ENCODE measurements at places on chromosomes 5 and 9.

GRCh38 chr5:127586066-127586770 lies 62.7 kb upstream of the CTXN3 start:
- no peak for DNase-seq

- DNase-seq, result no peak
Observed at GRCh38 chr5:82359272-82359671, 81.1 kb upstream of the RPS23 start.

- DNase-seq, result no peak
Observed at GRCh38 chr5:168327994-168328393, 36.5 kb downstream of the WWC1 start.

DNA sequence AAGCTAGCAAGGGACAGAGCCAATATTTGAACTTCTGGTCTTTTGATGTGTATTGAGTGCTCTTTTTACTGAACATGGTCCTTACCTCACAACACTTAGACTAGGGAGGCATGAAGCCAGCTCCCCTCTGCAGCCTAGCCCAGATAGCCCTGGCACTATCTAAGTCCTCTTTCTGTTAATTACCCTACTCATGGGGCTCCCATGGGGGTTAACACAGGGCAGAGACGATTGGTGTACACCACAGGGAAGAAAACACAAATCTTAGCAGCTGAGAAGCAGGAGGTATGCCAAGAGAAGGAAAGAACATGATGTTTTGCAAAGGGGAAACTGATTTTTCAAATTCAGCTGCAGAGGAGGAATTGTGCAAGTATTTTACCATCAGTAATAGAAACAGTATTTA lies 383.8 kb downstream of the TMEM232 start:
- no peak for DNase-seq

GRCh38 chr9:28820741-28821140 lies 1247.5 kb upstream of the C9orf72 start:
- DNase-seq, result no peak

DNA sequence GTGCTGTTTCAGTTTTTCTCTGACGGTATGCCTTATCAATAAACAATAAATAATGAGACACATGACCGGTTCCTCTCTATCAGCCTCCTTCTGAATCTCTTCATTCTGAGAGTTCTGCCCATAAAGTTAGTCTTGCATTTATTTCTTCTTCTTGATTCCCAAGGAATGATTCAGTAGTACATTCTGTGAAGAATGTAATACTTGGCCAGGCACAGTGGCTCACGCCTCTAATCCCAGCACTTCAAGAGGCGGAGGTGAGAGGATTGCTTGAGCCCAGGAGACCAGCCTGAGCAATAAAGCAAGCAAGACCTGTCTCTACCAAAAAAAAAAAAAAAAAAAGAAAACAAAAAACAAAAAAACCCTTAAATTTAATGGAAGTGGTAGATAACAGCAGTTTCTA lies 53.9 kb downstream of the PAM start:
- DNase-seq, result no peak

DNA sequence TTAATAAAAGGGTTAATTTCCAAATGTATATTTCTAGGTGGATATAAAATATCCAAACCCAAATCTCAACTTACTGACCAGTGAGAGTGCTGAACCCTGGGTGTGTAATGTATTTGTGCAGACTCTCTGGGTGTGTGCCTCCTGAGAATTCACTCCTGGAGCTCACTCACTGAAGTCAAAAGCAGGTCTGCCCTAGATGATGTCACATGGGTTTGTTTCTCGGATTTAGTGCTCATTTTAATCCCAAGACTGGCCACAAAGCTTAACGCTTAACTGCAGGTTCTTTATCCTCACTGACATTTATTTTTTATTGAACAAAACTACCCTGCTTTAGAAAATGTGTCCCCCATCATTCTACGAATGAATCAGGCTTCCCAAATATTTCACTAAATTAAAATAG lies 179.4 kb downstream of the PPP2R2B start:
- peak; percentile 48 for DNase-seq

GRCh38 chr9:114688379-114688778 lies 6.4 kb upstream of the TEX48 start:
- DNase-seq, result no peak

- DNase-seq, result no peak
Observed at GRCh38 chr5:109167586-109167985, 242.2 kb downstream of the PJA2 start.

- DNase-seq, result no peak
Observed at GRCh38 chr9:86684148-86684547, 263.2 kb downstream of the GAS1 start.

- DNase-seq, result no peak
Observed at GRCh38 chr9:21982861-21983560, 11.2 kb downstream of the CDKN2A start.

DNA sequence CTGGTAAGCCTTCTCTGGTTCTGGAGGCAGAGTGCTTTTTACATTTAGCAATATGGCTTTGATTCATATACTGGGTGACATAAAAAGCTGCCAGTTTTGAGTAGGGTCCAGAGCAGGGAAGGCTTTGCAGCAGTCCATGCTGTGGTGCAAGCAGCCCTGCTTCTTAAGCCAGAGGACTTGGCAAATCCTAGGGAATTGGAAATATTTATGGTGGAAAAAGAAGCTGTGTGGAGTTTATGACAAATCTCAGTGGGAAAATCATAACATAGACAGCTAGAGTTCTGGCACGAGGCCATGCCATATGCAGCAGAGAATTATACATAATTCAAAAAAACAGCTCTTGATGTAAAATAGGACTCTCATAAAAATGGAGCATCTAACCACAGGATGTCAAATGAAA lies 536.4 kb downstream of the RASEF start:
- no peak for DNase-seq

DNA sequence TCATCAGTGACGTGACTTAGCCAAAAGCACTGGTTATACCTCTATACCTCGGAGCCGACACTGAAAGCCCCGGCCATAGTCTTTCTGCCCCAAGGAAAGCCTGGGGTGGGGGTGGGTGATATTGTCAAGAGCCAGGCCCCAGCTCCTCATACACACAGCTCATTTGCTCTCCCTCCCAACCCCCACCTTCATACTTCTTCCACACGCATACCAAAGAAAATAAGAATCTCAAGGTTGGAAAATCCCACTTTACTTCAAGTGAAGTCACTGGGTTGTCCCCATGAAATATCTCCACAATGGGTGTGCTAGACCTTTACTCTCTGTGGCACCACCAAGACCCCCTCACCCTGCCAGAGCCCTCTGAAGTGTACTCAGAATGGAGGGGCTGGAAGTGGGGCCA lies 27.1 kb upstream of the MGAT1 start:
- no peak for DNase-seq

GRCh38 chr5:90637731-90638130 lies 79.1 kb downstream of the ADGRV1 start:
- no peak for DNase-seq

GRCh38 chr9:97695995-97696802 lies 941 bp downstream of the XPA start:
- DNase-seq, result no peak

- DNase-seq, result no peak
Observed at GRCh38 chr5:138159666-138160065, 18.8 kb downstream of the BRD8 start.

- DNase-seq, result no peak
Observed at GRCh38 chr5:37304888-37305287, 55.7 kb upstream of the CPLANE1 start.

- DNase-seq, result no peak
Observed at GRCh38 chr5:108118813-108119514, 262.9 kb downstream of the FBXL17 start.

DNA sequence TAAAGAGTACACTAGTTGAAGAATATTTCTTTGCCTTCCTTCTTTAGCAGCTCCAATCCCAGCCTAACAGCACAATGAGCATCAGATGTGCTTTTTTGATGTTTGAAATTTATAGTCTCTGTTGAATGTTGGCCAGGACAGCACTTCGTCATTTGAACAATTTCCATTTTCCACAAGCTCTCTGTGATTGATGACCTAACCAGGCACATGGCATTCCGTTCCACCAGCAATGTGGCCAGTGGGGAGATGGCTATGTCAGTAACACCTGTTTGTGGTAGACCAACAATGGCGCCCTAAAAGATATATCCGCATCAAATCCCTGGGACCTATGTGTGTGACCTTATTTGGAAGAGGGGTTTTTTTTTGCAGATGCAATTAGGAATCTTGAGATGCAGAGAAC lies 66.8 kb downstream of the PALM2AKAP2 start:
- no peak for DNase-seq

DNA sequence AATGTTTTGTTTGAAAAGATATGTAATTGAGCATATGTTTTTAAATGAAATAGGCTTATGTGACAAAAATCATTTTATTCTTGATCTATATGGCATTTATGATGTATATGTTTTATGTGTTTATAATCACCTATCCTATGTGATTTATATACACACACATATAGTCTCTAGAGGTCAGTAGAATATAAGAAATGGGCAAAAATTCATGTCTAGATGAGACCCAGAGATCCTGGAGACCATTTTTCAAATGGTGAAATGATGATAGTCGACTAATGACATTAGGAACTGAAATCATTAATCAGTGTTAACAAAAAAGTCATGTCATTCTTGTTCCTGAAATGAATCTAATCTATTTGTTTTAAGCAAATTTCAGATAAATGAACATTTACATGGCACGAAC lies 709.2 kb upstream of the WWC1 start:
- no peak for DNase-seq

- no peak for DNase-seq
Observed at GRCh38 chr9:98108531-98109031, 10.4 kb downstream of the TRIM14 start.

- no peak for DNase-seq
Observed at GRCh38 chr5:89457411-89458331, 574.7 kb upstream of the MEF2C start.

- DNase-seq, result no peak
Observed at GRCh38 chr5:138536665-138537315, 6.2 kb downstream of the ETF1 start.

- DNase-seq, result no peak
Observed at GRCh38 chr9:437574-438001, 222.9 kb downstream of the DOCK8 start.

DNA sequence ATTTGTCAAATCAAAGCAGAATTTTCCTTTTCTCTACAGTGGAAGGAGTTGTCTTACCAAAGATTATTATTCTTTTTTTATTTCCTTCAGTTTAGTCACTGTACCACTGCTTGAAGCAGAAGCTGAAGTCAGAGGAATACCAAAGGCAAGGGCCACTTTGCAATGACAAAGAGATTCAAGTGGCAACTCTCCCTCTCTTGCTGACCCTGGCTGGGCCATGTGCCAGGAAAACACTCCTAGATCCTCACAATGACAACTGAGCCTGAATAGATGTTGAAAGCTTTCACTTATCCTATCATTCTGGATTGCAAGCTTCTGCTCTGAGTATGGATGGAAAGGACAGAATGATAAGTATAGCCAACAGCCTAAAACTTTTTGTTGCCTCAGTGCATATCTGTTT lies 618.3 kb downstream of the NR2F1-AS1 start:
- peak; percentile 33 for DNase-seq

DNA sequence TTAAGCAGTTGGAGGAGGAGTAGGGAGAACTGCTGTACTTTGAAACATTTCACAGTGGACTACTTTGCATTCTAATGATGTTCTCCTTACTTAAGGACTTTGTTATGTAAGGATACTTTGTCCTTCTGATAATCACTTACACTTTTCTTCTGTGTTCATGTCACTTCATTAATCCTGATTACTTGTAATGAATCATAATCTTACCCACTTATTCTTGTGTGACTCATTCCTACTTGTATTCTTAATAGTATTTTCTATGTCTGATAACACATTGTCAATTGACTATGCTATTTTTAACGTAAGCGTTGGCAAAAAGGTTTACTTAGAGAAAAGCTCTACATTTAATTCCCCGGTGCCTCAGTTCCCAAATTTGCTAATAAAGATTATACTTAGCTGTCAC lies 63.8 kb downstream of the GHR start:
- DNase-seq, result no peak

GRCh38 chr9:130741831-130742449 lies 48.4 kb downstream of the EXOSC2 start:
- no peak for DNase-seq

GRCh38 chr9:4228606-4229005 lies 71.3 kb downstream of the GLIS3 start:
- DNase-seq, result no peak

- no peak for DNase-seq
Observed at GRCh38 chr9:111839987-111840386, 45.2 kb upstream of the SHOC1 start.

GRCh38 chr5:89849830-89850512 lies 559.6 kb downstream of the CETN3 start:
- no peak for DNase-seq

DNA sequence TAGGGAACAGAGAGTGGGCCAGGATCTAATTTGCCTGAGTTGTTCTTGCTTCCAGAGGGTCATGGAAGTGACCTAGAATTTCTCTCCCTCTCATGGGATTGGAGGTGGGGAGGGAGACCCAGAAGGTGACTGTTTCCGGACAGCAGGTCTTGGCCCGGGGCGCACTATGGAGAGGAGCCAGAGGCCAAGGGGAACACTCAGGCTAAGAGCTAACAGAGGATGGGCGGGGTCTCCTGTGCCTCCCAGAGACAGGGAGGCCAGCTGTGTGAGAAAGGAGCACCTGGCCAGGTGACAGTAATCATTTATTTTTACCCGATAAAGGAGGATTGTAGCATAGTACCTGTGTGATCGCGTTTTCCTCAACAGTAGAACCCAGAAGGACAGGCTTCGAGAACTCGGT lies 50.9 kb upstream of the ANKH start:
- no peak for DNase-seq

GRCh38 chr5:109335114-109335513 lies 74.7 kb downstream of the PJA2 start:
- no peak for DNase-seq

- no peak for DNase-seq
Observed at GRCh38 chr5:111211341-111211740, 12.8 kb upstream of the CAMK4 start.

DNA sequence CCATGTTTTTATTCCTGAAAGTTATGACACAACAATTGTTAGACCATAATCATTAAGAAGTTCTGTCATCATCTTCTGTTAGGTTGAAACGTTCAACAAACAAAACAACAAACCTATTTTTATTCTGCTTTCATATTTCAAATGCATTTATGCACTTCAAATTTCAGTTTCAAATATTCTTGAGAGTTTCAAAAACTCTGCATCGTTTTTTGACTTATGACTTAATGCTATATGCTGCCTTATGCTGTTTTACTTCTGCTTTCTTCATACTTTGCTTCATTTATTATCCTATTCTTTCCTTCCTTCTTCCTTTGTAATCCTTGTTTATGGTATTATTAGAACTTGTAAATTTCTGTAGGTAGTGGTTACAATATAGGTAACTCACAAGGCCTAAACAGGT lies 95.0 kb downstream of the PCSK1 start:
- DNase-seq, result no peak

DNA sequence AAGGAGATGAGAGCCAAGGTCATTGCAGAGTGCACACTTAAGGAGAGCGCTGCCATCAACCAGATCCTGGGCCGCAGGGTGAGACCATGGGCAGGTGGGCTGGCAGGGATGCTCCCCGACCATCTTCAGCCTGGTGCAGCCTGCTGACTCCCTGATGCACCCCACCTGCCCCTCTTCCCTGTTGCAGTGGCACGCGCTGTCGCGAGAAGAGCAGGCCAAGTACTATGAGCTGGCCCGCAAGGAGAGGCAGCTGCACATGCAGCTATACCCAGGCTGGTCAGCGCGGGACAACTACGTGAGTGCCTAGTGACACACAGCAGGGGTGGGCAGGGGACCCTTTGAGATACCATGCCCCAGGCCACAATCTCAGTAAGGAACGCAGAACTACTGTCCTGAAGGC lies 28.3 kb downstream of the TCF7 start:
- no peak for DNase-seq
